ENCODE measurements at places on chromosomes 2 and 18.

GRCh38 chr2:128024816-128025215, 3.0 kb downstream of the SAP130 start:
- DNase-seq, result no peak

DNA sequence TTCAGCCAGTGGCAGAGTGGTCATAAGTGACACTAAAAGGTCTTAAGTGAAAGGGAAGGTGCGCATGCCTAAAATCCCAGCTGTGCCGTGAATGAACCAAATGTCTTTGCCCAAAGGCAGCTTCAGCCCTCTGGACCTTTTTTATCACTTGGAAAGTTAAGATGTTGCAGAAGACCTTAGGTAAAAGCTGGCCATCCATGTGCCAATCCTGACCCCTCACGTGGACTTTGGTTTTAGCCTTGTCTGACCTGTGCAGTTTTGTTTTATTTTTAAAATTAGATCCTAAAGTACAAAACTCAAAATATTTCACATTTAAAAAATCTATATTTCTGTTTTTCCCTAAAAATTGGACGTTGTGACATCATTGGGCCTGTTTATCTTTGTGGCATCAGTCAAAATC, 429.5 kb downstream of the STK39 start:
- no peak for DNase-seq

GRCh38 chr18:39215920-39216319, 1650.3 kb upstream of the CELF4 start:
- DNase-seq, result no peak

DNA sequence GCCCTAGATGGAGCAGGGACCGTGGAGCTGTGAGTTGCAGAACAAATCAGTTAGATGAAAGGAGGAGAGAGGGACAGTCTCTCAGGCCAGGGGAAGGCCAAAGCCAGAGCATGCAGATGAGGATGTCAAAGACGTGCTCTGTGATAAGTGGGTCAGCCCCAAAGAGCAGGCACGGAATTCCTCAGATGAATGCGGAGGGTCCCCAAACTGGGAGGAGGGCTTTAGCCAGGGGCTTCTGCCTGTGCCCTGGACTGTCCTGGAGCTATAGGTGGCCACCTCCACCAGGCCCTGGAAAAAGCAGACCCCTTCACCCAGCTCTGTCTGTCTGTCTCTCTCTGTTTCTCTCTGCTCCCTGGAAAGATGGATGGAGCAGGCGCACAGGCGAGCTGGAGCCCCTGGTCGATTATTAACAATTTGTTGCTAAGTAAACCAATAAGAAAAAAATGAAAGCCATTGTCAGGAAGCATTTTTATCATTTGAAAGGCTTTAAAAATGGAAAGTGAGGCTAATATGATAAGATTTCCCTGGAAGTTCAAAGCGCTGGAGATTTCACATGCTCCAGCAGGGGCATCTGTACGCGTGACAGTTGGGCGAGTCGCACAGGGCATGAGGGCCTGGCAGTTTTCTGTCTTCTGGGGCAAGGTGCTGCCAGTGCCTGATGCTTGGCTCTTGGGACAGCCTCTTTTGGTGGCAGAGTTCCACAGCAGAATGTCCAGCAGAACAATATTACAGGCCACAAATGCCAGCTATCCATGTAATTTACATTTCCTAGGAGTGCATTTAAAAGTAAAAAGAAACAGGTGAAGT, 241.0 kb downstream of the GLI2 start:
- no peak for DNase-seq

DNA sequence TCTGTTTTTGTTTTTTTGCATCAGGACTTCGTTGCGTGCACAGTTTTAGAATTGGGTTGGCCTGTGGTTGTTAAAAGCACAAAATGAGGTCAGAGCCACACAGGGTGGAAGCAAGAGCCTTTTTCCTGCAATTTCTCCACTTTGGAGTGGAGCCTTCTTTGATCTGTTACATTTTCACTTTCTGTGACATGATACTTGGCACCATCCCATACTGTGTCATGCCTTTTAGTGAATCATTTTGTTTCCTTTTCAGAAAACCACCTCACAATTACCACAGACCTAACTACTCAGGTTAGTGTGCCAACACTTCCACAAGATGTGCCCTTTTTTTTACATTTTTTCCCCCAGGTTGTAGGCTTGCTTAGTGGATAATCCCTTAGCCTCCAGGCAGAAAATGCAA, 32.5 kb downstream of the MERTK start:
- no peak for DNase-seq

DNA sequence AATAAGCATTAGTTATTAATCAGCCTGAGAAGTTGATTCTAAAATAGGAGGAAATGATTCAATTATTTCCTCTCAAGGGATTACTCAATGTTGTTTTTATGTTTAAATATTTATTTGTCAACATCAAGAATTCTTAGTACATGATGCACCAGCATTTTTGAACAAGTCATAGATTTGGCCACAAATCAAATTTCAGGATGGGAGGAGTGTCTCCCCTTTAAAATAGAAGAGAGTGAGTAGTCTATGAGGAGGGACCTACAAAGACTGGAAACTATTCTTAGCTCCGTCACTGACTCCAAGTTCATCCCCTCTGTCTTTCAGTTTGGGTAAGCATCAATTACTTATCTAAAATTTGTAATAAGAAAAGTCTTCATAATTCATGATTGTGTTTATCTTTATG, 18.6 kb upstream of the IL18R1 start:
- no peak for DNase-seq

- no peak for DNase-seq
Observed at GRCh38 chr2:109162999-109163398, 34.0 kb downstream of the SH3RF3 start.

DNA sequence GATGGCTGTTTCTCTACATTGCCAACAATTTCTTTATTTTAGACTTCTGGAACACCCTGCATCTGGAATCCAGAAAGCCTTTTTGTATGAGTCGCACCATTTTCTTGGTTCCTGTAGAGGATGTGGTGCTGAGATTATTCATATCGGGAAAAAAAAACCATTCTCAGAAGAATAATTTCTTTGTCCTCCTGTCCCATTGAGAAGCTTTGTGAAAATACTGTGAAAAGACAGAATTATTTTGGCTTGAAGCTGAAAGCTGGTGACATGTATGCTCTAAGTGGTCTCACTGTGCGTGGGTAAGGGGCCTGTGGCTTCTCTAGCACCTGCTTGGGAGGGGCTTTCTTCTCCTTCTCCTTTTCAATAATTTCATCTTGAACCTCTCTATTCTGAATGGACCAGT, 138.4 kb downstream of the FAM210A start:
- no peak for DNase-seq

- no peak for DNase-seq
Observed at GRCh38 chr2:17594533-17595401, 54.3 kb downstream of the VSNL1 start.

DNA sequence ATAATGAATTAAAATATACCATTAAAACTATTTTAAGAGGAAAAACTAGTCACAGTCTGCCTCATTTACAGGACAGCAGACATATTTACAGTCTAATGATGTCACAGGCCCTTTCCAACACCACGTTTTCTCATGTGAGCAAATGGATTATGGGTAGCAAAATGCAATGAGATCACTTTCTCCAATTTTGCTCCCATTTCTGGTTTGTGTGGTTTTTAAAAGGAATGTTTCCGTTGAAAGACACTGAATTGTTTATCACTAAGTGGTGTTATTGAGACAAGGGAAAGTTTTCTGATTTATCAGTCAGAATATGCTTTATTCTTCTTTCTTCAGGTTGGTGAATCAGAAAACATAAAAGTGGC, 11.4 kb upstream of the NR4A2 start:
- no peak for DNase-seq

DNA sequence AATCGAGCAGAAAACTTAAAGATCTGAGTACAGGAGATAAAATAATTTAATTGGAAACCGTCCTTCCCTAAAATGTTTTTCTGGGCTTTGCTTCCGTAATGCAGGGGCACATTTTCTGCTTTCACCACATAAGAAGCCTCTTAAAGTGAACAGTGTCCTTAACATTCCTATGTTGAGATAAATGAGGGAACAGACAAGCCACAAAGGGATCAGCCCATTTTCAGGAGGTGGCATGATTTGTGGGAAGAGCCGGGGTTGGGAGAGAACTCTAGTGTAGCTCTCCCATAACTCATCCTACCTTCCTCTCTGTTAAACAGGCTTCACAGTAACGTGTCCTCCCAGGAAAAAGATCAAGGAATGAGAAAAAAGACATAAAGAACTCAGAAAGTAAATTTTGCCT, 56.9 kb upstream of the ACVR1C start:
- no peak for DNase-seq

DNA sequence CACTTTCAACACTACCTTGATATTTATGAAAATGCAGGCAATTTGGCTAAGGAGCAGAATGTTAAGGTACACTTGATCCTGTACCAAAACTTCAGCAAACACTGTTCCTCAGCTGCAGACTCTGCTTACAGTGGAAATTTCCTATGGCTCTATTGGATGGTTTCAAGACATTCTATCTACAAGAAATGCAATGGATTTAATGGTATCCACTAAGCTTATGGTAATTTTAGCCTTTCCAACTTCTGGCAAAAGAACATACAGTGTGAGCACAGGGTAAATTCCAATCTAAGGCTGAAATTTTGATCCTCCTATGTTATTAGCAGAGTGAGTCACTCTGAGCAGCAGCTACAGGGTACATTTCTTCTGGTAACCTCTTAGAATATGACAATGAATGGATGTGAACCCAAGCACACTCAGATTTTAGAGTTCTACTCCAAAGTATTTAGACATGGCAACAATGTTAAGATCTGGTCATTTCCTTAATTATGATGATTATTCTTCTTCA, 361.8 kb upstream of the PIK3C3 start:
- DNase-seq, result no peak

Data from naive thymus-derived CD4-positive, alpha-beta T cell (primary cell).